ENCODE measurements at places on chromosomes 11 and 22.
A peak's percentile ranks its signal among the peaks of the same experiment; 100 is the strongest.

DNA sequence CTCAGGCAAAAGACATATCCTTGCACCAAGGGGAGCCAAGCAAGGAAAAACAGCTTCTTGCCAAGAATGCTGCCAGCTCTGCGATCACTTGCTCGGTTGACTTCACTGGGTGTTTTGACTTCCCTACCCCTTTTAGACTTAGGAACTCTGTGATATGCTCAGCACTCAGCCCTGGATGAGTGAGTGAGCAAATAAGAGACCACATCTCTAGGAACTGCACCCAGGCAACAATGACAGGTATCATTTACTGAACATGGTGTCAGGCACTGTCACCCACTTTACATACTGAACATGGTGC, 3.7 kb upstream of the IRAG1 start:
- no peak for DNase-seq

DNA sequence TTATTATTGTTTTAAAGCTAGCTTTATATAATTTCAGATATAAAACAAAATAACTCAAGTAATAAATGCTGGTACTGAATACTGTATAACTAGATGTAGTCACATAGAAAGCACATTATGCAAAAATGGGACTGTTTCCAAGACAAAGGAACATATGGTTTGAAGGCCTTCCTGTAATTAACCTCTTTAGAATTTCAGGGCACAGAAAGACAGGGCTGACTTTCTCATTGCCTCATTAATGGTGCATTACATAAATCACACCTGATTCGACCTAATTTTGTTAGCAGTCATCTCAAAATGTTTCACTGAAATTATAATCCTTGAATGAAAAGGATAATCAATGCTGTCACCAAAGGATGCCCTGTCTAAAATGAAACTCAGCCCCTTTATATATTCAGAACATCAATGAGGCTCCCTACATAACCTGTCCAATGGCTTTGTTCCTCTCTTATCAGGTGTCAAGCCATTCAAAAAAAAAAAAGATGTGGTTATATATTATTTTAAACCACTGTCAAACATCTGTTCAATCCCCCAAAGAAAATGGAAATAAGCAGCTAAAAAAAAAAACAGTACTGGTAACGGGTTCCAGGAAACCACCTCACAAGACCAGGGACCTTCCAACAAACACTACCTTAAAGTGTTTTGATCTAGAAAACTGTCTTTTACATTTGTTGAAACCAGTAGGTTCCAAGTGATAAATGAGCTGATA, 77.4 kb downstream of the FAM168A start:
- DNase-seq: no peak

- no peak for DNase-seq
These were observed 97.1 kb downstream of the RELT start for GRCh38 chr11:73473252-73473651.

GRCh38 chr22:39041908-39042307, 1.2 kb downstream of the APOBEC3F start:
- DNase-seq: no peak

GRCh38 chr11:120239713-120240640, at the start of gene POU2F3:
Gene POU2F3, plus strand, starts transcription at chr11:120240140. Its CDS starts 204 bp downstream, at chr11:120240344.
- no peak for DNase-seq

GRCh38 chr11:65539744-65540289, 14.9 kb downstream of the SCYL1 start:
- no peak for DNase-seq

- no peak for DNase-seq
These were observed 41.2 kb upstream of the KLHL35 start for GRCh38 chr11:75474240-75474639.

DNA sequence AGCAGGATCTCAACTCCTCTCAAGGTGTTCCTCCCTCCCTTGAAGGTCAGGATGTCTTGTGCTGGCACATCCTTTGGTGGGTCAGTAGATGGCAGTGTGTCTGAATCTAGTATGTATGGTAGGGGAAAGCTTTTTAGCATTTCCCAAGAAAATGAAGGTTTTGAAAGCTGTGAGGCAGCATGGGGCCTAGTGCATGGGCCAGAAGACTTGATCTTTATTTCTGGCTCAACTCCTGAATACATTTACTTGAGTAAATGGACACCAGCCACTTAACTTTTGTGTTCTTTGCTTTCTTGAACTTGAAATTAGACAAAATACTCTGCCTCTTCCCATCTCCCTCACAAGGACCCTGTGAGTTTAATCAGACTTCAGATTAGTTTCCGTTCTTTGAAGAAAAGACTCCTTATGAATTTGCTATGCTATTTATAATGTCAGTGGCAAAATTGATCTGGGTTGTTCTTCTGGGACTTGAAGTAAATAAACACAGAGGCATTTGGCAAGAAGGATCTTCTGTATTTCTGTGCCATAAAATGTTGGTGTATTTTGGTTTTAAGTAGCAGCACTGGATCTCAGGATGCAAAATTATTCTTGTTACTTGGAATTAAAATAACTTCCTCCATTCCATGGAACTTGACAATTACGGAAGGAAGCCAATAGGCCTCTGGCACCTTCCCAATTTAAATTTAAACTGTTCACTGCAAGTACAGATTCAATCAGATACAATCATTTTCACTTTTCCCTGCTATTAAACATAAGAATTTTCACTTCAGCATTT, 288.8 kb downstream of the CASP12 start:
- DNase-seq: peak; percentile 8

DNA sequence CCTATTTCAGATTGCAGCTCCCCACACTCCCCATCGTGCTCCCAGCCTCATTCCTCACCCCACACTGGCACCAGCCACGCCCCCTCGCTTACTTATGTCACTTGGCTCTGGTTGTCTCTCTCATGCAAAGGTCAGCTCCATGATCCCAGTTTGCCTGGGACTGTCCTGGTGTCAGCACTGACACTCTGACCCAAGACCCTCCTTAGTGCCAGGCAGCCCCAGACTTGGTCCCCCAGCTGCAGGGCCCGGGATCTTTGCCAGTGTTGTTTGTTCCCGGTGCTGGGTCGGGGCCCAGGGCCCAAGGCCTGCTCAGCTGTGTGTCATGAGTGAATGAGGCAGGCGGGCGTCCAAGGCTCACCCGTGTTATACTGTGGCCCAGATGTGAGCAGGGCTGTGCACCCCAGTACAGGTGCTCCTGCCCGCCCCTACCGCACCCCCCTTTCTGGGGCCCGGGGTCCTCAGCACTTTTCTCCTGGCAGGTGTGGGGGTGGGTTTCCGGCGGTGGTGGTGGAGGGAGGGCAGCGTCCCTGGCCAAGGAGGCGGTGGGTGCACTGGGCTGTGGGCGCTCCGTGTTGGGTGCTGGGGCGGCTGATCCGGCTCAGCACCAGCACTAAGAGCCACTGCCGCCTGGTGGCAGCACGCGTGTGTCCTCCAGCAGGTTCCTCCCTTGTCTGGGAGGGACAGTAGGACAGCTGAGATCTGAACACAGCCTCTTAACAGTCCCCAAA, 19.5 kb downstream of the IL17REL start:
- DNase-seq: peak; percentile 76

GRCh38 chr11:35930466-35930865, 13.4 kb upstream of the LDLRAD3 start:
- DNase-seq: no peak

DNA sequence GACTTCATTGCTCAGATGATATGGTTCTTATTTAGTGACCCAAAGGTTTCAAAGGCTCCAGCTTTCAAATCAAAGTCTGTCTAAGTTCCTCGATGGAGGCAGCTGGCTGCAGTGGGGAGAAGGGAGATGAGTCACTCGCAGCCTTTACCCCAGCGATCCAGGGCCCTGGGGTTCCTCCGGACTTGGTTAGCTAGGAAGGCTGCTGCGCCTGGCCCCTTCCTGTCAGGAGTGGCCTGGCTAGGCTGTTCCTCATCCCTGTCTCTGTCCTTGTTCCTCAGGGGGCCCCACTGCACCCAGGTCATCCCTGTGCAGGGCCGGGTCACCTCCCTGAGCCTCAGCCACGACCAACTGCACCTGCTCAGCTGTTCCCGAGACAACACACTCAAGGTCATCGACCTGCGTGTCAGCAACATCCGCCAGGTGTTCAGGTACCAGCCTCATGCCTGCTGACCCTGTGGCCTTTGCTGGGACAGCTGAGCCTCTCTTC, 13.9 kb downstream of the ATG16L2 start:
- no peak for DNase-seq

GRCh38 chr22:44086271-44087088, 62.4 kb downstream of the PARVB start:
- no peak for DNase-seq

- DNase-seq: no peak
These were observed 55.1 kb downstream of the CEP164 start for GRCh38 chr11:117382746-117383145.

- DNase-seq: peak; percentile 77
These were observed at the start of gene DGAT2 for GRCh38 chr11:75768112-75768908. Gene DGAT2, plus strand, starts transcription at chr11:75768778. Its CDS starts 214 bp downstream, at chr11:75768992.

- DNase-seq: no peak
These were observed 13.4 kb downstream of the NFAM1 start for GRCh38 chr22:42418811-42419242.

- DNase-seq: no peak
These were observed 44.2 kb downstream of the OTOG start for GRCh38 chr11:17591293-17591692.

DNA sequence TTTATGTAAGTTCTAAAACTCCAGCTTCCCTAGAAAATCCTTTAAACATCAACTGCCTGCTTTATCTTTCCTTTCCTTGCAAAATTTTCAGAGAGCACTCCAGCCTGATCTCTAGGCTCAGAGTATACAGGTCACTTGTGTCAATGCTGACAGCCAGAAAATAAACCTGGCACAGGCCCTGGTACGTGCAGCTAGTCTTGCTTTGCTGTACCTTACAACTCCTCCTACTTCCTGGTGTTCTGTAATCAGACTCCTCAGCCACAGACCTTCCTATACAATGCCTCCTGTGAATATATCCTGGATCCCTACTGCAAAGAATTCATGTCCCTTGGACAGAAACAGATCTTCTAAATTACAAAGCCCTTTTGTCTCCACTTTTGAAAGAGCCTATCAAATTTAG, 24.2 kb upstream of the TMEM123 start:
- peak; percentile 42 for DNase-seq

DNA sequence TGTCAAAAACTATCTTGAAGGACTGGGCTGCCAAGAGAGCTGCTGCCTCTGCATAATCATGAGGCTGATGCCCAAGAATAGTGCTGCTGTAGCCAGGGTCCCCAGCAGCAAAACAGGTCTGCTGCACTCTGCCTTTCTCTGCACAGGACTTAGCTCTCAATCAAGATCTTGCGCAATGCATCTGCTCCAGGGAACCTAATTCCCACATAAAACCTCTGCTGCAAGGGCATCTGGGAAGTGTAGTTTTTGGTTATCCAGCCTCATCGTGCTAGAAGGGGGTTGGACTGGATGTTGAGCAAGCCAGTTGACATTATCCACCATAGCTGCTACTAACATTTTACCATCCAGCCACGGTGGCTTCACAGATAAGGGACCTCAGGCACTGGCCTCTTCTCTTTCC, 192.7 kb downstream of the C11orf91 start:
- DNase-seq: no peak

GRCh38 chr11:35247863-35248262, 108.9 kb downstream of the CD44 start:
- DNase-seq: no peak

GRCh38 chr11:10911907-10912306, 54.1 kb upstream of the ZBED5 start:
- DNase-seq: no peak

DNA sequence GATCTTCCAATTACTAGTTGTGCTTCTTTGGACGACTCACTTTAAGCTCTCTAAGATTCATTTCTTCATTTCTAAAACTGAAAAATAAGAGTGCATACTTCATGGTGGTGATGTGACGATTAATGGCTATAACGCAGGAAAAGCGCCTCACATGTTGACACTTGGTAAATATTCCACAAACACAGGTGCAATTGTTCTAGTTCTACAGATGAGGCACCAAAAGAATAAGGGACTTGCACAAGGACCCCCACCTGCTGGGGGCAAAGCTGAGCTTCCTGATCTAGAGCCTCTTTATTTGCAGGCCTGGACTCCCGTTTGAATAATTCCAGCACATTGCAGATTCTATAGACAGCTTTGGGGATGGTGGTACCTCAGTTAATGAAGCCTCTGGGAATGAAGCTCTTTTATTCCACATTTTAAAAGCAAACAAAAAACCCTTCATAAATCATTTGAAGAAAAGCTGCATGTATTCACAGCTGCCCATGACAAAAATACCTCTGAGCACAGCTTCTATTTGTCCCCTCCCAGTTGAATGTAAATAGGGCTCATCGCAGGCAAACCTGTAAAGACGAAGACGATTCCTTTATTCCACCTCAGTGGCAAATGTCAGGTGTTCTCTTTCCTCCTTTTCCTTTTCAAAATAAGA, 14.9 kb upstream of the CADM1 start:
- no peak for DNase-seq

- DNase-seq: no peak
These were observed 45.2 kb downstream of the TBX1 start for GRCh38 chr22:19805821-19806212.

DNA sequence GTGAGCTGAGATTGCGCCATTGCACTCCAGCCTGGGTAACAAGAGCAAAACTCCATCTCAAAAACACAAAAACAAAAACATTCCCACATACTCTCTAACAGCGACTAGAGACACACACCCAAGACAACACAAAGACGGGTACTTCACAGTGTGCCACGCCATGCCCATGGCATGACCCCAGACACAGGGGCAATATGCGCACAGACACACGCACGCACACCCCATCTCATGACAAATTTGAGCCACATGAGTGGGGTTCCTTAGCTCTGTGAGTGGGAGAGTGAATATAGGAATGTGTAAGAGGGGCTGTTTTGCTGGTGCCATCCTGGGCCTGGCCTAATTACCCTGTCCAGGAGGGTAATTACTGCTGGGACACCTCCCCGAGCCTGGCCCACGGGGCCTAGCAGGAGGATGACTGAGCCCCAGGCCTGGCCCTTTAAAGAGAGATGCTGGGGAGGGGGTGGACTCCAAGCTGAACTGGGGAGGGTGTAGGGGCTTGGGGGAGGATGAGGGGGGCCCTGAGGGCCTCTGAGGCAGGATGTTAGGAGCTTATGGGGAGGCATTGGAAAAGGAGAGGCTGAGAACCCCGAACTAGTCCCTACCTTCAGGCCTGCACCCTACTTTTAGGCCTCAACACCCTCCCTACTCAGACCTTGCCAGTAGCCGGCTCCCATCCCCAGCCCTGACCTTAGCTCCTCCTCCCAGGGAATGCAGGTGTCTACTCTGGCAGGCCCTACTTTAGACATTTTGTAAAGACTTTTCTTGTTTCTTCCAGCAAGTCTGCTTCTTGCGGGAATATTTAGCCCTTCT, 1.5 kb downstream of the LTBP3 start:
- no peak for DNase-seq

DNA sequence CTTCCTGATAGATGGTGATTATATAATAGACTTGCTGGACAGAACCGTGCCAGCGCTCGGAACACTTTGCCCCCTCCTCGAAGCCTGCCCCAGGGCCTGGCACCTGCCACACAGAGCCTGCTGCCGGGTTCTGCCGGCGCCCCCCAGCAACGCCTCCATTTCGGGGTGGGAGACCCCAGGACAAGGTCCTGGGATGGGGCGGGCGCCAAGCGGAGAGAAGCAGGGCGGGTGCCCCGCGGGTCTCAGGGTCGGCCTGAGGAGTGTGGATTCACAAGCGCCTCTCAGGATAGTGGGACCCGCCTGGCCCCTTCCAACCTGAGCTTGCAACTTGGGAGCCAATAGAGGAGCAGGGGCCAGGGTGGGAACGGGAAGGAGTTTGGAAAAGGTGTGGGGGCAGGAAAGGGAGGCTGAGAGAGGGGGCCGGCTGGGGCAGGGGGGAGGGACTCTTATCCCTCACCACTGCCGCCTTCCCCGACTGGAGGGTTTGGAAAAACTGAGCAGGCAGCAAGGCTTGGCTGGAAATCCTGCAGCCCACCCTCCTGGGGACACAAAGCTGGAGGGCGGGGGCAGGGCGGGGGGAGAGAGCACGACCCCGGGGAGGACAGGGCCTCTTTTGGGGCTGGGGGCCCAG, 3.3 kb upstream of the BCL9L start:
- peak; percentile 62 for DNase-seq

- DNase-seq: no peak
These were observed 27.9 kb upstream of the MYO18B start for GRCh38 chr22:25714070-25714469.
